ENCODE measurements at places on chromosomes 6 and 20. TPM values are rescaled to one million over a fixed set of nuclear protein-coding genes. Genes with fewer than 3 reads are reported as not detected.

GRCh38 chr20:4112481-4113421, 97.4 kb upstream of the RNF24 start:
- peak; percentile 63 for DNase-seq

DNA sequence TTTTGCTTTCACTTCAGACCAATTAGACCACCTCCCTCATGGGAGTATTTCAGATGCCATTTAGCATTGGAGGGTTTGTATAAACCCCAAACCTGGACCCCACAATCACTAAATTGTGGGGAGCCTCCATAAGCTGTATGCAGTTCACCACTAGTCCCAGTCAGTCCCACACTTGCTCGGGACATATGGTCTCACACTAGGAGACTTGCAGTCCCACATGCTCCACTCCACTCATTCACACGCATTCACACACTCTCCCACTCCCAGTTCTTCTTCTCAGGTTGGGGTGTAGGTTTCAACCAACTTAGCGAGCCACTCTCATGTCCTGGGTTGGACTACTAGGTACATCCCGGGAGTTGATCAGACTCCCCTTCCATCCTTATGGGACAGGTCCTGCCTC, 84.5 kb upstream of the GPR6 start:
- DNase-seq = no peak

DNA sequence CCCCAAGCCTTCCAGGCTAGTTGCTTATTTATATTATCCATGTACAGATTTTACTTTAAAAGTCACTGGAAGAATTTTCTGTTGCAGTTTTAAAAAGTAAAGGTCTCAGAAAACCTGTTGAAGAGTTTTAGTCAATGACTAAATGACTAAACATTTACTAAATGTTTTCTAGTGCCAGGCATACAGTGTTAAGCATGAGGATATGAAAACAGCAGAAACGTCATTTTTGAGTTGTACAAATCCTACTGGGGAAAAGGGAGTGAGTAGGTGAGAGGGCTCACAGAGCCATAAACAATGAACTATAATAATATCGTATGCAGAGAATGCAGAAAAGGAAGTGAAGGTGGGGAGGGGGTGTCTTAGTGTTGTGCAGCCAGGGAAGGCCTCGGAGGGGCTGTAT, 66.3 kb downstream of the MAN1A1 start:
- no peak for DNase-seq

DNA sequence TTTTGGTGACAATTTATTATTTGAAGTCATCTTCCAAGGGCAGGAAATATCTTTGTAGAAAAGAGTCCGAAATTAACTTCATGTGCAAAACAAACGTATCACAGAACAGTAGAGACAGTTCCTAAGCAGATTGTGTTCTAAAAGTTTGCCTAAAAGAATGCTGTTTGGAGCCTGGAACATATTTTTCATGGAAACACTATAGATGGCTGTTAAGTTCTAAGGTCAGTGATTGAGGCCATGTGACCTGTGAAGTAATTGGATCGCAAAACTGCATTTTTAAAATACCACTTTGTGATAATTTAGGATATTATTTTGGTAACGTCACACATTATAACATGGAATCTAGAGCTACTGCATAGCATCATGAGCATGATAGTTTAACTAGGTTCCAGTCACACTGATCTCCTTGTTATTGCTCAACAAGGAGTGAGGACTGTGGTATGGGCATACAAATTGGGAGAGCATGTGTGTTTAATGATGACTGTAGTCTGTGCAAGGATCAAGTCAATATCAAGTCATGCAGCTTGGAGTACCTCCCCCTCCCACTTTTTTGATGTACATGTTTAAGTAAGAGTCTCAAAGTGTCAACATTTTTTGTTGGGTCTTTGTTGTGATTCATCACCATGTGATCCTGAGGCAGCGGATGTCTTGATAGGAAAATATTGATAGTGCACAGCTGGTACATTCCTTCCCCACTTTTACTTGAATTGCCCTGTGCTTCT, 609.3 kb upstream of the CITED2 start:
- DNase-seq = no peak

SRF gene
- total RNA-seq = 19.7 TPM

DNA sequence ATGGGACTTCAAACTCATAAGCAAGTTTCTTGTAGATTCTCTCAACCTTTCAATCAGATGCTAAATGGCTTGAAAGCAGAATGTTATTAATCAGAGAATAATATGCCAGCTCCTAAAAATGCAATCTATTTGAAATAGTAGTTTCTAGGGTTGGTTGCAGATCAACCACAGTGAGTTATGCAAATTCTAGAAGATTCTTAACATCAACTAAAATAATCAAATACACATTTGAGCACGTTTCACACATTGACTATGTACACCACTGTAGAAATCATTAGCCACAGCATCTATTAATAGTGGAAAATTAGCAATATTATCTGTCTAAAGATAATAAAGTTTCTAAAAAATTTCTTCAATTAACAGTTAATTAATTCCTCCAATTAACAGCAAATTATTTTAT, 141.9 kb upstream of the GJE1 start:
- DNase-seq = no peak

GRCh38 chr6:134002821-134003220, 49.6 kb downstream of the SLC2A12 start:
- no peak for DNase-seq

GRCh38 chr20:53074811-53075314, 102.7 kb downstream of the TSHZ2 start:
- no peak for DNase-seq

DNA sequence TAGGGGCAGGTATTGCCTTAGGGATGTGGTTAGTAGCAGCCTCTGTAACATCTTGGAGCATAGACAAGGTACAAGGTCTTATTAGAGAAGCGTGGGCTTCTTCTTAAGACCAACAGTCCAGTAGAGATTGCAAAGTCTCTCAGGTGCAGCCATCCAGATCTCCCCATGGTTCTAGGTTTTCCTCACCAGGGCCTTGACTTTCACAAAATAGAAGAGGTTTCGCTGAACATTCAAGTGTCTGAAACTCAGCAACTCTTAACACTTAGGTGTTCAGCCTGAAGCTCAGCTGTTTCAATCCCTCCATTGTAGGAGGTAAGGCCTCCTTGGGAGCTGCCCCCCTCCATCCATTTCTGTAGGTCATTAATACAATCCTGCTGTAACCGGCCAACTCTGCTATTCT, 44.4 kb downstream of the GOPC start:
- no peak for DNase-seq

GRCh38 chr20:58765780-58766179, 73.2 kb downstream of the NPEPL1 start:
- DNase-seq = no peak

CCR6 gene
- total RNA-seq = not detected

DNA sequence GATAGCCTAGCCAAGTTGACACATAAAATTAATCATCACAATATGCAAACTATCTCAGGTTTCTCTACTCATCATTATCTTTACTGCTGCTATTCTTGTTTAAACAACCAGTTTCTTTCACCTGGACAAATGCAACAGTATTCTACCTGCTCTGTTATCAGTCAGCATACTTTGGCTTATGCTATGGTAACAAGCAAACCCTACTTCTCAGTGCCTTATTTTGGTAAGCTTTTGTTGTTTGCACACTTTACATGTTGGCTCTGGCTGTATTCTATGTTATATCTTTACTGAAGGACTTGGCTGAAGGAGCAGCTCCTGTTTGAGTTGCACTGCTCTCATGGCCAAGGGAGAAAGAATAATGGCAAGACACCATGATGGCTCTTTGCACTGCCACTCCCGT, 463.1 kb downstream of the EPM2A start:
- no peak for DNase-seq

- DNase-seq = no peak
Observed at GRCh38 chr6:15538106-15538505, 124.7 kb downstream of the DTNBP1 start.

QRSL1 gene
- total RNA-seq = 12.6 TPM

CAPN11 gene
- total RNA-seq = 2.2 TPM

GRCh38 chr6:11279284-11279689, 46.8 kb upstream of the NEDD9 start:
- DNase-seq = no peak

DNA sequence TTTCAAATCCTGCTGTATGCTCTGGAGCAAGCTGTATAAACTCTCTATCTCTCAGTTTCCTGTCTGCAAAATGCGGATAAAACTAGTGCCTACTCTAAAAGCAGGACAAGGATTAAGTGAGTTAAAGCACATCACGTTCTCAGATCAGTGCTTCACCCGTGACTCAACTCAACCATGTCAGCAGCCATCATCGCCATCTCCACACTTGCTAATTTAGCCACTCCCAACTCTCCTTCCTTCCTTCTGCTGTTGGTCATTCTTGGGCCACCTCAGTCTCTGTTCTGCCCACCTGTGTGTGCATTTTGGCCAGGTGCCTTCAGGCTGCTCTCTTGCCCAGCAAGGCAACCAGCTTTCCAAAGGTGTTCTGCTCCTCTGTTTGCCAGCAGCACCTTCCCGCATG, 260.0 kb upstream of the CDYL start:
- no peak for DNase-seq

DNA sequence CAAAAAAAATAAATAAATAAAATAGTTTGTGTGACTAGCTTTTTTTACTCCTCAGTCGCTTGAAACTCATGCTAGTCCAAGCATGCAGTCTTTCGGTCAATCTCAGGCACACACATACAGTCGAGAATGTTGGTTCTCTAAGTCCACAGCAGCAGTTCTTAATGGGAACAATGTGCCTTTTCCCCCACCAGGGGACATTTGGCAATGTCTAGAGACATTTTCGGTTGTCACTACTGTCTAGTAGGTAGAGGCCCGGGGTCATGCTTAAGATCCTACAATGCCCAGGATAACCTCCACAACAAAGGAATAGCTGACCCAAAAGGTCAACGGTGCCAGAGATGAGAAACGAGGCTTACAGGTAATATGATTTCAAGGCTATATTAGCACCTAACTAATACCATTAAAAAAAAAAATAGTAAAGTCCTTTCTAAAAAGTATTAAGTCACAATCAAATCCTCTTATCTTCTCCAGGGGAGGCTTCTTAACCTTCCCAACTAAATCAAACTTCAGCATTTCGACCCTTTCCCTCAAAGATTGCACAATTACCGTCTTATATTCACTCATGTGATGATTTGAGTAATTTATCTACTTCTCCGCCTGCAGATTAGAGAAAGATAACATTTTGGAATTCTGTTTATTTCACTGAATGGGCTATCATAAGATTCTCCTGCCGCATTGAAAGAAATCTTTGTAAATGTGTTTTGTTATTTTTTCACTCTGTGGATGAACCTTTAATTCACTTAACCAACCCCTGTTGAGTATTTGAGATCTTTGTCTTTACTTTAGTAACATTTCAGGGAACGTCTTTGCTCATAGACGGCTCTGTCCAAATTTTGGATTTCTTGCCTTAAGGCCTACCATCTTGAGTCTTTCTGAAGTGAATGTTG, 8.1 kb upstream of the SALL4 start:
- no peak for DNase-seq

ARFGEF3 gene
- total RNA-seq = 5.8 TPM

- no peak for DNase-seq
Observed at GRCh38 chr6:99148111-99148510, 200.4 kb upstream of the FBXL4 start.

DNAH8 gene
- under 0.01 TPM for total RNA-seq

- no peak for DNase-seq
Observed at GRCh38 chr6:154815938-154816820, 83.0 kb downstream of the SCAF8 start.

GRCh38 chr20:19943061-19943521, 74.1 kb upstream of the NAA20 start:
- DNase-seq = peak; percentile 40
